Stimulated activated CD4-positive, alpha-beta T cell treated with anti-CD3 and anti-CD28 coated beads, Interleukin-1b, Interleukin-23, amount 100 ng/mL, for 1 hour (primary cell): ENCODE measurements at places on chromosomes 11 and 22.

- DNase-seq, result no peak
Measured at GRCh38 chr22:26898946-26899605, 241.7 kb downstream of the MIAT start.

DNA sequence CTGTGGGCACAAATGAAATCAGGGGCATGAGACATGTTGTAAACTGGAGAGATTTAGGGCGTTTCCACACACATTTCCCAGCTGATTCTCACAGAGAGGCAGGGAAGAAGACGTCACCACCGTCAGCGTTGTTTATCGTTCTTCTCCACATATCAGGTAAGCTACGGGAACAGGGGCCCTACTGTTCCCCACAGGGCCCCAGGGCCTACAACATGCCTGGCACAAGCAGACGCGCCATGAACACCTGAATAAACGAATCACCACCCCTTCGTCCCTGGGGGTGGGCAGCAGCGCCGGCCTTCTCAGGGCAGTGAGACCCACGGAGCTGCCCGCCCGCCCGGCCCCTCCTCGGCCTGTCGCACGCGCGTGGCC lies 342 bp downstream of the EFCAB6 start:
- DNase-seq, result no peak

GRCh38 chr11:41133023-41133422 lies 326.4 kb downstream of the LRRC4C start:
- DNase-seq, result no peak

- no peak for DNase-seq
Measured at GRCh38 chr22:48825802-48826520, 1001.7 kb downstream of the BRD1 start.

DNA sequence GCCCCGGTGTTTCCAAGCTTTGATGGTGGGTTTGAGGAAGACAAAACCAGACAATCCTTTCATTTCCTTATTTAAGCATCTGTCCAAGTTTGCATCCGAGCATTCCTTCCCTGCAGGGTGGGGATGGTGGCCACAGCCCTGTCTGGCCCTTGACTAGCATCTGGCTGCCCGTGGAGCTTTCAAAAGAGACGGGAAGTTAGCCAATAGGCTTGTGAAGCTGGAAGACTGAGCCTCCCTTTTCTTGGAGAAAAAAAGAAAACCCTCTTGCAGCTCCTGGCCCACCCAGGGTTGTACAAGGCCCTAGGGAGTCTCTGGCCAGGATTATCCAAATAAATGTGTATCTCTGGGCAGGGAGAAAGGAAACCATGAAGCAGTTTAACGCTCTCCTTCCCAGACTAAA lies 60.6 kb downstream of the MICAL2 start:
- DNase-seq, result no peak

GRCh38 chr11:61345170-61345610 lies 12.2 kb downstream of the TKFC start:
- DNase-seq, result no peak

DNA sequence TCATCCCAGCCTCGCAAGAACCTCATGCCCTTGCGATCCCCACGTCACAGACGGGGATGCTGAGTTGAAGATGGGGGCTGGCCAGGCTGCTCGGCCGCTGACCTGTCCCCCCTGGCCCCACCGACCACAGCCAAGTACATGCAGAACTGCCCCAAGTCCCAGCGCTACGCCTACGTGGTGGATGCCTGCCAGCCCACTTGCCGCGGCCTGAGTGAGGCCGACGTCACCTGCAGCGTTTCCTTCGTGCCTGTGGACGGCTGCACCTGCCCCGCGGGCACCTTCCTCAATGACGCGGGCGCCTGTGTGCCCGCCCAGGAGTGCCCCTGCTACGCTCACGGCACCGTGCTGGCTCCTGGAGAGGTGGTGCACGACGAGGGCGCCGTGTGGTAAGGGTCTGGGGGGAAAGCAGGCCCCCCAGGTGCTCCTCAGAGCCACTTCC lies 10.0 kb downstream of the MUC5B start:
- no peak for DNase-seq

DNA sequence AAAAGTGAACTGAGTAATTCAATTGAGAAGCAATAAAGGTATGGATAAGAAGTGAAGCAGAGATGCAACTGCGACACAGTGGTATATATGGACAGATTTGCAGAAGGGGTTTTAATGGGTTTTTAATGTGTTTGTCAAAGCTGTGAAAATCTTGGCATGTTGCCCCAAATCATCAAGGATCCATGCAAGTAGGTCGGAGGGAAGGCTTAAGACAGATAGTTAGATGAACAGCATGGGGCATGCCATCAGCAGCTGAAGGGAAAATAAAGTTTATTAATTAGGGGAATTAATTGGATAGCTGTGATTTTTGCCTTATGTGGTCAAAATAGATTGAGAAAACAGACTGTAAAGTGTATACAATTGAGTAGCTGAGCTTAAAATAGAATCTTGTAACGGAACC lies 840.1 kb downstream of the JRKL start:
- DNase-seq, result no peak

DNA sequence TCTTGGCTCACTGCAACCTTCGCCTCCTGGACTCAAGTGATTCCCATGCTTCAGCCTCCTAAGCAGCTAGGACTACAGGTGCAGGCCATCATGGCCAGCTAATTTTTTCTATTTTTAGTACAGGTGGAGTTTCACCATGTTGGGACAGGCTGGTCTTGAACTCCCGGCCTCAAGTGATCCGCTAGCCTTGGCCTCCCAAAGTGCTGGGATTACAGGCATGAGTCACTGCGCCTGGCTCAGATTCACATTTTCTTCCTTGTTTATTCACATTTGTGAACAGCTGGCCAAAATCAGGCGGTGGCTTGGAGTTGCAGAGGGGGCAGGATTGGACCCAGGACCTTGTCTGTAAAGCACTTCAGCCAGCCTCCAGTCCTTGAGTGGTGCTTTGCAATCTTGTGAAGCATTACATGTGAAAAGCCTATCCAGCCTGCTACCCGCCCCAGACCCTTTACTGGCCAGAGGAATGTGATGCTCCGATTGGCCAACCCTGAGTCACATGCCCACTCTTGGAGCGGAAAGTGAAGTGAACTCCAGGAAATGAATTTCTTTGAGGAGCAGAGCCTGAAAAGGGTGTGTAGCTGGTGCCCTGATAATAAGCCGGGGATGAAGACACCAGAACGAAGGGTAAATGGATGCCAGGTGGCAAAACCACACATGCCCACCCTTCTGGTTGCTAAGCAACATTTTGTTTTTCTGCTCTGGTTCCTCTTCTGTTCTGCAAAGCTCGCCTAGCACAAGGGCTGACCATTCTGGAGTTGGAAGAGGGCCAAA lies 62.6 kb upstream of the PTPRJ start:
- DNase-seq, result no peak

DNA sequence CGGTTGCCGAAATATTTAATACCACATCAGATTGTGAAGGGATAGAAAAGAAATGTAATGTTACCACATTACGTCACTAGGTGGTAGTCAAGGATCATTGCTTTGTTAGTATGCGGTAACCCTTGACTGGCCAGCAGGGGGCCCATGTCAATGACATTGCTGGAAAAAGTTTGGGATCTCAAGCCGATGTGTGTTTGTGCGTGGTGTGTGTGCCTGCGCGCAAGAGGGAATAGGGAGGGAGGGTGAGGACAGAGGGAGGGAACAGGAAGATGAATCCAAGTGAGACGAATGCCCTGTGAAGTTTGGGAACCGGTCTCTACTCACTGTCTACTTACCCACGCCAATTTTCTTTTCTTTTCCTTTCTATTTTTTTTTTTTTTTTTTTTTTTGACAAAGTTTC lies 10.7 kb upstream of the MRGPRX2 start:
- peak; percentile 20 for DNase-seq

GRCh38 chr11:111723595-111723994 lies 42.6 kb downstream of the PPP2R1B start:
- no peak for DNase-seq

DNA sequence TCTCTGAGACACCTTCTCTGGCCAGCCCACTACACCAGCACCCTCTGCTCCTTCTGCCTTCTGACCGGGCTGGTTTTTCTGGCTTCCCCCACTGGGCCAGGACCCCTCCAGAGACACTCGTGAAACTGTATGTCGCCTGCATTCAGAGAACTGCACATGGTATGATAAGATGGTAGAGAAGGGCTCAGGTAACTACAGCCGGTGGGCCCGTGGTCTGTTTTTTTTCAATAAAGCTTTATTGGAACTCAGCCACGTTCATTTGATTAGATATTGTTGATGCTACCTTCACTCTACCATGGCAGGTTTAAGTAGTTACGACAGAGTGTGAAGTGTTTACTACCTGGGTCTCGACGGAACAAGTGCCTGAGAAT lies 514.0 kb downstream of the TBC1D22A start:
- no peak for DNase-seq

- no peak for DNase-seq
Measured at GRCh38 chr11:617912-618682, 2.3 kb upstream of the IRF7 start.

- DNase-seq, result no peak
Measured at GRCh38 chr11:44913502-44913901, 37.2 kb downstream of the TP53I11 start.

GRCh38 chr11:20005747-20006146 lies 154.5 kb downstream of the DBX1 start:
- no peak for DNase-seq

DNA sequence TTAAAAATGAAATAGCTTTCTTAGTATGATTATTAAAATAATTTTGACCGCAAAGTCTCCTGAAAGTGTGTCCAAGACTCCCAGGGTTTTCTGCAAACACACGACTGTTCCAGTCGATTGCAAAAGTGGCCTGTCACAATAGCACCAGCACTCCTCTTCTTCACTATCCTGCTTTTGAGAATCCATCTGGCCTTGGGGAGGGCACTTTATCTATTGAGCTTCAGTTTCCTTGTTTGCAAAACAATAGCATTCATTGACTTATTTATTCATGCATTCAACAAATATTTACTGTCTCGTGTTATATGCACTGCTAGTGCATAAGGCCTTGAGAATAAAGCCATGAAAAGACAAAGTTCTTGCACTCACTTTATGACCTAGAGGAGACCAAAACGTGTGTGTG lies 96.2 kb upstream of the NTM start:
- DNase-seq, result no peak

- no peak for DNase-seq
Measured at GRCh38 chr11:122094836-122095235, 21.2 kb downstream of the BLID start.

GRCh38 chr11:19660076-19660475 lies 52.6 kb upstream of the NAV2 start:
- no peak for DNase-seq

DNA sequence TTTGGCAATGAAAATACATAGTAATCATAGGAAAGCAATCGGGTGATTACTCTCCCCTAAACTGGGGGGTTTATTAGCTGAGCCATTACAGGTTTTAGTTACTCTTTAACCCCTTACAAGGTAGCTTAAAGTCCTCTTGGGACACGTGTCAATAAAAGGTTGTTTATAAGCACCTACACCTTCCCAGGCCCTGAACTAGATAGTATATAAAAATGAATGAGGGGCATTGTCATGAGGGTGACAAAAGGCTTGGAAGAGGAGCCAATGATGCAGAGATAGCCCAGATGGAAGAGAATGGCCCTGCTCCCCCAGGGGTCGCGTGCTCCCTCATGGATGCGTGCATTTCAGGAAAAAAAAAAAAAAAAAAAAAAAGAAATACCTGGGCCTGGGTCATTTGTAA lies 276.9 kb downstream of the TBC1D22A start:
- DNase-seq, result no peak

DNA sequence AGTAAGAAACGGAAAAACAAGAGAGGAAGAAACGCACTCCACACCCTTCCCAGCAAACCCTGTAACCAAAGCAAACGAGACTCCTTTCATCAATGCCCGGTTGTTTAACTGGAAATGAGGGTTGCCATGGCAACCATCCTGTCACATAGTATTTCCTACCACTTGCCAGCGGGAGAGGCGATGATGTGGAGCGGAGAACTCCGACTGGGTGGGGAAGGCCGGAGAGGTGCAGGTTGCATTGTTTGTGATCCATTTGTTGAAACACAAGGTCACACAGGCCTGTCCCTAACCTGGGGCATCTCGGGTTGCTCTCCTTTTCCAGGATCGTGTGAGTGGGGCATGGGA lies 609.9 kb downstream of the BUD13 start:
- no peak for DNase-seq

GRCh38 chr22:42328130-42328783 lies 57.8 kb upstream of the TCF20 start:
- no peak for DNase-seq

DNA sequence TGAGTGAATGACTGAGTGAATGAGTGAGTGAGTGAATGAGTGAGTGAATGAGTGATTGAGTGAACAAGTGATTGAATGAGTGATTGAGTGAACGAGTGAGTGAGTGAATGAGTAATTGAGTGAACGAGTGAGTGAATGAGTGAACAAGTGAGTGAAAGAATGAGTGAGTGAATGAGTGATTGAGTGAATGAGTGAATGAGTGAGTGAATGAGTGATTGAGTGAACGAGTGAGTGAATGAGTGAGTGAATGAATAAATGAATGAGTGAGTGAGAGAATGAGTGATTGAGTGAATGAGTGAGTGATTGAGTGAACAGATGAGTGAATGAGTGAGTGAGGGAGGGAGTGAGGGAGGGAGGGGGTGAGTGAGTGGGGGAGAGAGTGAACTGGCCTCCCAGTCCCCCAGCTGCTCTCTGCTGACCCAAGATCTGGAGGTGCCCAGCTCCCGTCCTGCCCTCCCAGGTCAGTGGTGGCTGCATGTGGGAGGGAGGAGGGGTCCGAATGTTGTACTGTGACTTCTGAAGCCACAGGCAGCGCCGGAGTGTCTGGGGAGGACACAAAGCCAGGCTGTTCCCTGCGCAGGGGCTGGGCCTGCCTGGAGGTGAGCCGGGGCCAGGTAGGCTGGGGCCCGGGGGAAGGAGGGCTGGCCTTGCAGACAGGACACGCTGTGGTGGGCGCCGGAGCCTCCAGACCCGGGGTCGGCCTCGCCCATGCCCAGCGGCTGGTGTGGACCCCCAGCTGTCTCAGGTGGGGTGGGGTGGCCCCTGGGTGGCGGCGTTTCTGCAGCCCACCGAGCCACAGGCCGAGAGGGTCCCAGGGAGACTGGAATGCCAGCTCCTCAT lies 17.8 kb upstream of the PIM3 start:
- no peak for DNase-seq

DNA sequence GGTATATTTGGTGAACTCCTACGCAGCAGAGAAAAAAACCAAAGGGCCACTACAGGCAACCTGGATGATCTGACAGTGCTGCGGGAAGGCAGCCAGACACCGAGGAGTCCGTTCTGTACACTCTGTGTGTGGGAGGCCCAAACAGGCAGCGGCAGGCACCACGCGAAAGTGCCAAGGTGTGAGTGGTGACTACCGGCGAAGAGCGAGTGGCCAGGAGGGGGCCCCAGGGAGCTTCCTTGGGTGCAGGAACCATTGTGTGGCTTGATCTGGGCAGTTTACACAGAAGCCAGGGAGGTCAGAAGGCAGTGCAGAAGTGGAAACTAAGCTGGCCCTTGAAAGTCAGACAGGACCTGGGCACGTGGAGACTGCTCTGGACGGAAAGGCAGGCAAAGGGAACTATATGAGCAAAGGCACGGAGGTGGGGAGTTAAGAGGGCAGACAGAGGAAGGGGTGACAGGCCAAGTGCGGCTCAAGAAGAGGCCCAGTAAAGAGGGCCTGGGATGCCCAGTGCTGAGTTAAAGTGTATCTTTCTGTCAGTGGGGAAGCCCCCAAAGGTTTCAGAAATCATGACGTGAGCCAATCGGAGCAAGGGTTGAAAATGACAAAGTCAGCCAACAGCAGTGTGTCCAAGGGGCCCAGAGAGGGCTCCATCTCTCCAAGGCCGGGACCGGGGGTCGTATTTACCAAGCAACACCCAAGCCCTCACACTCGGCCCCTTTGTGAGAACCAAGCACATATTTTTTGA lies 10.6 kb downstream of the TMEM184B start:
- no peak for DNase-seq
